Left ventricle myocardium inferior (tissue), 1 donor: ENCODE measurements at places on chromosomes 12 and 14. TPM values are rescaled to one million over a fixed set of nuclear protein-coding genes. Genes with fewer than 3 reads are reported as not detected.

KLHL33 gene
- total RNA-seq, result 0.33 TPM

GRCh38 chr14:90567191-90567590, 170.4 kb downstream of the CALM1 start:
- no peak overlapping the region for H3K4me3 ChIP-seq
- no peak for DNase-seq
- peaks cover 15% of the 10 kb centered on the region for H3K36me3 ChIP-seq
- no peak overlapping the region for H3K27ac ChIP-seq
- H3K4me1 ChIP-seq, result peaks cover 17% of the 10 kb centered on the region
- no peaks in the 10 kb centered on the region for H3K27me3 ChIP-seq

GRCh38 chr14:104436047-104436591, 143.4 kb upstream of the C14orf180 start:
- DNase-seq, result peak; percentile 78
- H3K27ac ChIP-seq, result peak overlapping the region; percentile 71
- H3K36me3 ChIP-seq, result no peaks in the 10 kb centered on the region
- H3K4me1 ChIP-seq, result peaks cover 19% of the 10 kb centered on the region

GRCh38 chr14:68714991-68715924, 77.6 kb downstream of the ZFP36L1 start:
- H3K27ac ChIP-seq, result no peak overlapping the region
- H3K4me3 ChIP-seq, result no peak overlapping the region
- no peaks in the 10 kb centered on the region for H3K27me3 ChIP-seq
- DNase-seq, result no peak
- H3K4me1 ChIP-seq, result peaks cover 19% of the 10 kb centered on the region

- no peak overlapping the region for H3K27ac ChIP-seq
- DNase-seq, result no peak
- no peaks in the 10 kb centered on the region for H3K36me3 ChIP-seq
- peaks cover 6% of the 10 kb centered on the region for H3K4me1 ChIP-seq
- H3K4me3 ChIP-seq, result no peak overlapping the region
- H3K27me3 ChIP-seq, result peaks cover 16% of the 10 kb centered on the region
Observed at GRCh38 chr12:100371146-100371545, 14.3 kb downstream of the SLC17A8 start.

DNA sequence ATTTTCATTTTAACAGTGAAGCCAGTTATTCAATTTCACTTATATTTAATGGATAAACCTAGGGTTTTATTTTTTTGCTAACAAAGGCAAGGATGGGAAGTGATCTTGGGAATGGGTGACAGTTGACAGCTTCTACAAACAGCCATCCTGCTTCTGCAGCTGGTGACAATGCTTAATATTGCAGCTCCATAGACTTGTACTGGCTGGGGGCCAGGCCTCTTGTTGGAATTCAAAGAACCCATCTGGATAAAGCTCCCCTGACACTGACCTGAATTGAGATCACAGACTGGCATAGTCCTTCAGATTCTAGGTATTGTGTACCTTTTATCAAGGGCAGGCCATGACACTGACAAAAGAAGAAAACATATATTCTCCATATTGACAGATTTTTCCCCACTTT, 664.6 kb upstream of the FOXG1 start:
- no peaks in the 10 kb centered on the region for H3K36me3 ChIP-seq
- no peak overlapping the region for H3K4me3 ChIP-seq
- H3K4me1 ChIP-seq, result no peaks in the 10 kb centered on the region

GRCh38 chr14:81219759-81220579, 790 bp downstream of the GTF2A1 start:
- peaks cover 14% of the 10 kb centered on the region for H3K36me3 ChIP-seq
- no peaks in the 10 kb centered on the region for H3K27me3 ChIP-seq

DNA sequence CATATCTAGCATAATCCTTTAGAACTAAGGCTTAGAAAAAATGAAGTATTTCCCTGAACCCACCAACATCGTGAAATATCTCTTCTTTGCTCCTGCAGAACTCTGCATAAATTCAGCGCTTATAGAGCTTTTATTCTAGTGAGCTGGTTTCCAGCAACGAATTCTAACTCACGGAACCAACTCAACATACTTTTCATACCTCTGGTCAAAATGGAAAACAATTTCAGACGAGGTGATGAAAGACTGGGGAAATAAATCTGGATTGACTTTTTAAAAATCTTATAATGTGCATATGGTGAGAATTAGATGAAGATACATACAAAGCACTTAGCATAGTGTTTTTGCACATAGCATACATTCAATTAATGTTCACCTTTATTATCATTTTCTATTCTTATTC, 62.6 kb upstream of the BBS10 start:
- no peak for DNase-seq
- H3K27me3 ChIP-seq, result no peaks in the 10 kb centered on the region
- H3K36me3 ChIP-seq, result no peaks in the 10 kb centered on the region
- H3K27ac ChIP-seq, result no peak overlapping the region

GRCh38 chr14:92362781-92363235, 39.8 kb downstream of the SLC24A4 start:
- H3K27me3 ChIP-seq, result peaks cover 73% of the 10 kb centered on the region
- no peak for DNase-seq
- H3K4me3 ChIP-seq, result no peak overlapping the region

- no peak for DNase-seq
- H3K4me3 ChIP-seq, result no peak overlapping the region
- H3K27me3 ChIP-seq, result no peaks in the 10 kb centered on the region
Observed at GRCh38 chr12:84741692-84742091, 170.9 kb downstream of the SLC6A15 start.

DNA sequence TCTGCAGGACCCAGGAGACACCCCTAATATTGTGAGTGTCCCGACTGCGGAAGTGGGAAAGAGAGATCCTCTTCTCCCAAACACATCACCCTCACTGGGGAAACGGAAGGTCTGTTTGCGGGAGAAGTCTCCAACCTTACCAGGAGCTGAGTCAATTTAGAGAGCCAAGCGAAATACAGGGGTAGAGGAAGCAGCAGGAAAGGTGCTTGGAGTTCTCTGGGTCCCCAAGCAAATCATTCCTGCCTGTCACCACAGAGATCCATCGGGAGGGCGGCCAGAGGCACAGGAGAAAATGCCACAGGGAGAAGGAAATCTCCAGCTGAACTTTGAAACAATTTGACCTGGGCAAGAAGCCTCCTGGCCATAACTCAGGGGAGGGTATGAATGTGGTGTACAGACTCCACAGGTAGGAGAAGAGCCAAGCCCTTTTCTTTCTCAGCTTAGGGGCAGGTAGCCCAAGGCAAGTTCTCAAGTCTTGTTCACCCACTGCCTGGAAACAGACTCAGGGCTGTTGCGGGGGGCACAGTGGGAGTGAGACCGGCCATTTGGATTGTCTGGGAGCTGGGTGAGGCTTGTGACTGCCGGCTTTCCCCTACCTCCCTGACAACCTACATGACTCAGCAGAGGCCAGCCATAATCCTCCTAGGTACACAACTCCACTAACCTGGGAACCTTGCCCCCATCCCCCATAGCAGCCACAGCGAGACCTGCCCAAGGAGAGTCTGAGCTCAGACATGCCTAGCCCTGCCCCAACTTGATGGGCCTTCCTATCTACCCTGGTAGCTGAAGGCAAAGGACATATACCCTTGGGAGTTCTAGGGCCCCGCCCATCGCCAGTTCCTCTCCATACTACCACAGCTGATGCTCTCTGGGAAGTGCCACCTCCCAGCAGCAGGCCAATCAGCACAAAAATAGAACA, 211.9 kb upstream of the ARHGAP5 start:
- no peak overlapping the region for H3K4me3 ChIP-seq
- no peaks in the 10 kb centered on the region for H3K36me3 ChIP-seq
- no peak overlapping the region for H3K27ac ChIP-seq
- H3K27me3 ChIP-seq, result no peaks in the 10 kb centered on the region
- H3K4me1 ChIP-seq, result no peaks in the 10 kb centered on the region

GRCh38 chr14:75380656-75381055, 47.2 kb upstream of the JDP2 start:
- H3K36me3 ChIP-seq, result no peaks in the 10 kb centered on the region
- H3K27ac ChIP-seq, result peak overlapping the region; percentile 35
- DNase-seq, result no peak
- H3K4me1 ChIP-seq, result peaks cover 3% of the 10 kb centered on the region
- H3K4me3 ChIP-seq, result no peak overlapping the region
- no peaks in the 10 kb centered on the region for H3K27me3 ChIP-seq

GRCh38 chr12:94260717-94261116, 112.3 kb downstream of the PLXNC1 start:
- no peak overlapping the region for H3K4me3 ChIP-seq
- peak overlapping the region; percentile 87 for H3K27ac ChIP-seq
- H3K4me1 ChIP-seq, result peaks cover 52% of the 10 kb centered on the region
- DNase-seq, result no peak

DNA sequence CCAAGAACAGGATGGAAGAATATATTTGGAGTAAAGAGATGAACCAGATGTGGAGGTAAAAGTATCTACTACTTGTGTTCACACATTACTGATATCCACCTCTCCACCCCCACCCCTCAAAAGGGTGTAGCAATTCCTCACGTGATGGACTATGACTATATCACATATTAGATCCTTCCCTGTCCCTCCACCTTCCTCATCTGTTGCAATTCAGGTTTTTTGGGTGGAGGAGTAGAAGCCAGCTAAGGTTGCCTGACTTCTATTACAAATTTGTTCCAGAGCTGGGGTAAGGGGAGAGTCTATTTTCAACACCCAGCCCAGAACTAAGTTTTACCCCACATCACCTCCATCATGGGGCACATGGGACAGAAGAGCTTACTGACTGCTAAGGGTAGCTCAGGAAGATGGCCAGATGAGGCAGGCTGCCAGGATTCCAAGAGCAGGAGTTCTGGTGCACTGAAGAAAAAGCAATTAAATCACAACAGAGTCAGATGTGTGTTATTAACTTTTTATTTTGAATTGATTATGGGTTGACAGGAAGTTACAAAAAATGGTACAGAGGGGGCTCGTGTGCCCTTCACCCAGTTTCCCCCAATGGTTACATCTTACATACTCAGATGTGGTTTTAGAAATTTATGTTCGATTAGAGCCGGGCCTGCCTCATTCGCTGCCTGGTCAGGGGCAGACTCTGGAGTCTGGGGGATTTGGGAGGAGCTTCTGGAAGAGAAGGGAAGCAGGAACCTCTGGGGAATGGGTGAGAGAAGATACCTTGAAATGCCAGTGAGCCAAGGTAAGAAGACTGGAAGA, 2.1 kb downstream of the RNASE13 start:
- H3K27ac ChIP-seq, result no peak overlapping the region
- no peaks in the 10 kb centered on the region for H3K27me3 ChIP-seq
- no peaks in the 10 kb centered on the region for H3K4me1 ChIP-seq
